ENCODE measurements at places on chromosomes 13 and 19.

DNA sequence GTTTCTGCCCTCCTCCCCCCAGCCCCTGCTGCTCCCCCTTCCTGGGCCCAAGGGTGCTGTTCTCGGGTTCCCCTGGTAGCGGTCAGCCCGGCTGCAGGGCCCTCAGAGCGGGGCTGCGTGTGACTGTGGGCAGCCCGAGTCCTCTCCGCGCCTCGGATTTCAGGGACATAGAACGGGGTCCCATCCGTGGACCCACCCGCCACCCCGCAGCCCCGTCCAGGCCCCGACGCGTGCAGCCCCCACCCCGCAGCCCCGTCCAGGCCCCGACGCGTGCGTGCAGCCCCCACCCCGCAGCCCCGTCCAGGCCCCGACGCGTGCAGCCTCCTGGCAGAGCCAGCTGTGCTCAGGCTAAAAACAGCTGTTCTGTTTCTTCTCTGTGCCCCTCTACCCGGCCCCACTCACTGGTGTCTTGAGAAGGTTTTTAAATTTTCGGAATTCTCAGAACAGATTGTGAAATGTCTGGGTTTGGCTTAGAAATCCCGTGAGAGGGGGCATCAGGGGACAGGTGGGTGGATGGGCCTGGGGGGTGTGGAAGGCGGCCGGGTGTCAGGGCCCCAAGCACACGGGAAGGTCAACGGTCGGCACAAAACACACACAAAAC is 5.5 kb upstream of the PRTN3 start:
- DNase-seq = no peak

- DNase-seq = no peak
Measured at GRCh38 chr19:18626906-18627305, 9.9 kb upstream of the KLHL26 start.

- no peak for DNase-seq
Measured at GRCh38 chr13:74218291-74218690, 84.1 kb upstream of the KLF12 start.

- no peak for DNase-seq
Measured at GRCh38 chr19:17803264-17803896, 8.4 kb downstream of the B3GNT3 start.

GRCh38 chr13:39350461-39350881 is 252.5 kb downstream of the LHFPL6 start:
- no peak for DNase-seq

GRCh38 chr19:1455336-1456120 is 5.6 kb downstream of the APC2 start:
- no peak for DNase-seq

- no peak for DNase-seq
Measured at GRCh38 chr13:52187029-52187423, 27.6 kb upstream of the NEK3 start.

DNA sequence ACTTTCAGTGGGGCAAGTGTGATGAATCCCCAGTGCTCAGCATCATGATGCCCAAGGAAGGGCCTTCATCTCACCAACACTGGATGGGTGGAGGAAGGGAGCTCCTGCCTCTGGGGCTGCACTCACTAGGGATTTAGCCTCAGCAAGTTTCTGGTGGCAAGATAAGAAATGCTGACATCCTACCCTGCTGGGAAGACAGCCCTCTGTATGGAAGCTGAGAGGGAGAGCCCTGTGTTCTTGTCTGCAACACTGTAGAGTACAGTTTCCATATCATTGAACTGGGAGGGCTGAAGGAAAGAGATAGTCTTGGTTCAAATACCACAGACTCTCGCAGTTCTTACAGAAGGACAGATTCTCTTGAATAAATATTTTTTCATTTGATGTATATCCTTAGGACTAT is 7.3 kb upstream of the ZNF460 start:
- DNase-seq = no peak

DNA sequence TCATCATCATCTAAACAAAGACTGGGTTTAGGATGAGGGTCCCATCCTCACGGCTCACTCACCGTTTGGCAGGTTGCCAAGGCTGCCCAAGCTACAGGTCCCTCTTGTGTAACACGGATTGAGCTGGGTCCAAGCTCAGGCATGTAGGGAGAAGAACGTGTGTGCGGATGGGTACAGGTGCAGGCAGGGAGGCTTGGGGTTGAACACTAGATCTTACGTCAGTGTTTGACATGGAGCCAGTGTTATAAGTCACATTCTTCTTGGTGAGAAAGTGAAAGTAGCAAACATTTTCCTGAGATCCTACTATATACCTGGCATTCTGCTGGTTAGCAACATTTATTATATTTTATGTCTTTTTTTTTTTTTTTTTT is 136.8 kb upstream of the RNF113B start:
- DNase-seq = no peak

DNA sequence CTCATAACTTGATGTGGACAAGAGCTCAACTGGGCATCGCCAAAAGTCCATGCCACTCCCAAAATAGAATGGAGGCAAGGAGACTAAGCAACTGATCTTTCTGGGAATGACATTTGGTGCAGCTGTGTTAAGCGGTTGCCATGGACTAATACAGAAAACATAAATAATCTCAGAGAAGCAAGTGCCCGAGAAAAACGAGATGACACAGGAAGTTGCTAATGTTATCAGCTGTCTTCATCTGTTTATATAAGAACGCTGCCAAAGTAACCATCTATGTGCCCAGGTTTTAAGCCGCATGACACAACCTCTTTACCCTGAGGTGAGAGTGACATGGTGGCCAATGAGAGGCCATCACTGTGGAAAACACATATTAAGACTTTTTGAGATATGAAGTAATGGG is 54.9 kb upstream of the SACS start:
- DNase-seq = no peak

DNA sequence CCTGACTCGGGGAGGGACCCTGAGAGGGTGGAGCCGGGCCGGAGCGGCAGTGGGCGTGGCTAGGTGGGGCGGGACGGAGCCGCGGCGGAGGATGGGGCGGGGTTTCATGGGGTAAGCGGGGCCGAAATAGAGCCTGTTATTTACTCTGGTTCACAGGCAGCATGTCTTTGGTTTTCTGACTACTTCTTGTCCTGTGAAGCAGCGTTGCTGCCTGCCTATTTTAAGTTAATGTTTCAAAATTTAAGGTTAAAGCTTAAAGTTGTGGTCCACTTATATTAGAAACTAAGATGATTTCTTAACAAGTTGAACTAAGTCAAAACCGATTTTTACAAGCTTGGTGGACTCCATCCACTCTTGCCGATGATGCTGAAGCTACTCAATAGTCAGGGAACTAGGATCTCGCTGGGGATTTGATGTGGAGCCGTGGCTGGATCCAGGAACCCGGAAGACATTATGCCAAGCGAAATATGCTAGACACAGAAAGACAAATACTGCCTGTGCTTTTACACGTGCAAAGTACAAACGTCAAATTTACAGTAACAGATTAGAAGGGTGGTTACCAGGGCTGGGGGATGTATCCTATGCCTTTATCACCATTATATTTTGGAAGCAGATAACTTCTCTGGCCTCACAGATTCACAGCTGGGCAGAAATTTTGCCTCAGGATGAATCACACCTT is 433 bp upstream of the ZNF616 start:
- peak; percentile 97 for DNase-seq

DNA sequence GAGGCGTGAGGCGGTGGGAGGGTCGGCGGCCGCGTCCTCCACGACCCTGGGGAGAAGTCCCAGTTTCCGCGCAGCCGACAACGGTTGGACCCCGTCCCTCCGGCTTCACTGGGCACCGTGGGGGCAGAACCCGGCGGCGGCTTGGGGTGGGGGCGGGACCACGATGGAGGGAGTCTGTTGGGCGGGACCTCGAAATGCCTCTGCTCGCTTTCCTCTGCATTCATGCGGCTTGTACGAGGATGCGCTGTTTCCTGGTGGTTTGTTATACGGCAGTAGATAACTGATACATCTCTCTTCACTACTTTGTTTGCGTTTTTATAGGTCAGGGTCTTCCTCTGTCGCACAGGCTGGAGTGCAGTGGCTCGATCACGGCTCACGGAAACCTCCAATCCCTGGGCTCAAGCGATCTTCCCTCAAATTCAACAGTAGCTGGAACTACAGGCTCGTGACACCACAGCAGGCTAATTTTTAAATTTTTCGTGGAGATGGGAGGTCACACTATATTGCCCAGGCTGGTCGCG is 24.6 kb upstream of the ZNF846 start:
- peak; percentile 41 for DNase-seq

GRCh38 chr13:113157206-113157928 is 1.1 kb upstream of the PROZ start:
- DNase-seq = no peak

DNA sequence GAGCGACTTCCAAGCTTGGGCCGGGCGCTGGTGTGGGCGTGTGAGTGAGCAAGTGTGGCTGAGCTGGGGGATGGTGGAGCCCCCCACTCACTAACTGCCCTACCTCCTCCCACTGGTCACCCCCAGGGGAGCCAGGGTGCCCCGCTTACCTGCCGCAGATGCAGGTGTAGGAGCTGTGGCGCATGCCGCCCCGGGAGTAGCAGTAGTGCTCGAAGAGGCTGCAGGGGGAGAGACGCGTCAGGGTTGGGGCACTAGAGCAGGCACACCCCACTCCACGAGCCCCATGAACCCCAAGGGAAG is 39.9 kb downstream of the CEBPG start:
- DNase-seq = no peak

DNA sequence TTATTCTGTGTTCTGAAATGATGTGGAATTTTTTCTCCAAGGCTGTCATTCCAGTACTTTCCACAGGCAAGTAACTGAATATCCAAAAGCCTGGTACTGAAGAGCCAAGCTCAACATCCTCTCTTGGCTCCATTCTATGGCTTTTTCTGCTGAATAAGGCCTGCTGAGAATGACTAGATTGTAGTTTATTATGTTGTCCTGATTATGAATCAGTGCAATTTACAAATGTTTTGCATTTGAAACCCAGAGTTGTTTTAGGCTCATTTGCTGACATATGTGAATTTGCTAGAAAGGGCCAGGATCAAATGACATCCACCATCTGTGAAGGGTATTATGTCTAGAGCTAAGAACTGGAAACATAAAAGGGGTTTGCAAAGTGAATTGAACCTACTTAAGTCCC is 596.6 kb downstream of the KCTD12 start:
- no peak for DNase-seq

GRCh38 chr19:11168568-11168967 is 13.0 kb upstream of the SPC24 start:
- no peak for DNase-seq

DNA sequence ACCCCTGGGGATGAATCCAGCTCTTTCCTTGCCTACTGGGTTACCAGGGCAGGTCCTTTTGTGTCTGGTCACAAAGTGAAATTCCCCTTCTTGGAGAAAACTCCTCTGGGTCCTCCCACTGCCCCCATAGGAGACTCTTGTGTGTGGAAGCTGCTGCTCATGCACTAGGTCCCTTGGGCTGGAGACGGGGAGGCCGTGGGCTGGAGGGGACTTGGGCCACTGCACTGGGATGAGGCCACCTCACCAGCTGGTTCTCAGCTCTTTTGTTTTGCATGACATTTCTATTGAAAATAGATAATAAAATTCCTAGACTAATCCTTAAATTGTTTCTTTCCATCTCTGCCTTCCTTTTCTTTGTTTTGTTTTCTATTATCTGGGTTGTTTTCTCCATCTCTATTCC is 62.4 kb downstream of the TEX29 start:
- no peak for DNase-seq

DNA sequence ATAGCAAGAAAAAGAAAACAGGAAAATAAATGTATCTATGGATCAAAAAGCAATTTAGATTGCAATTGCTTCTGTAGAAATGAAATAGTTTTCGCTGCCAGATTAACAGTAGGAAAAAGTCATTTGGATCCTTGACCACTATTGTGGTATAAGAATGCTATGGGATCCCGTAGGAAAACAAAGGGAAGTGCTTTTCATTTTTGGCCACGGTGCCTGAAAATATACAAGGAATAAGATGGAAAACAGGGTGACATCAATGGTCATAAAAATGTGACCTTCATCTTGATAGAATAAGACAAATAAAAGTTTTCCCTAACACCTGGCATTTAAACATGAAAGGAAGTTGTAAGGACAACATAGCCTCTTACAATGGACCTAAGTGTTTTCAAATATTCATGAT is 622.8 kb downstream of the DACH1 start:
- DNase-seq = no peak

GRCh38 chr13:96940961-96941360 is 53.3 kb downstream of the OXGR1 start:
- no peak for DNase-seq

DNA sequence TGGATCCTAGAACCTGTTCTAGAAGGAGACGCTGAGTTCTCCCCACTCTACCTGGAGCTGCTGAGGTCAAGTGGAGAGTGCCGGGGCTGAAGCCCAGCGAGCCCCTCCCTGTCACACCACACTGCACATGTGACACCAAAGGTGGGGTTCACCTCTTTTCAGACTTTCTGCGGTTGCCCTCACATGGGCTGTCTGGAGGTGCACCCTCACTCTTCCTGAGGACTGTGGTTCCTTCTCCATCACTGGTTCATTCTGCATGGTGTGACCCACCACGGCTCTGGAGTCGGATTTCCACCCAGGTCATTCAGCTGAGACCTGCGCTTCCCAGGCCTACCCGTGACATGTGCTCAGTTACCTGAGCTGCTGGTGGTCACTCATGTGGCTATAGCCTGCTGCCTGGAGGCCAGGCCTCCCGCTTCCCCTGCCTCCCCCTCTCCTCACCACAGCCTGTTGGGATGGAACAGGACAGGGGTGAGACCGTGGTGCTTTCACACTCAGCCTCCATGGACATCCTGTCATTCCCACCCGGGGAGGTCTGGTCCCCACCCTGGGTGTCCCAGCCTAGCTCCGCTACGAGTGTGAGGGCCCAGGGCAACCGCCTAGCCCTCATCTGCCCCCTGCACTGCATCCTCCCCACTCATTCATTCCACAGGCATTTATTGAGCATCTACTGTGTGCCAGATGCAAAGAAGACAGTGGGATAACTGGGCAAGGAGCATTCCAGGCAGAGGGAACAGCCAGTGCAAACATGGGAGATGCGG is 605 bp upstream of the A1BG start:
- no peak for DNase-seq

All from activated CD8-positive, alpha-beta memory T cell treated with anti-CD3 and anti-CD28 coated beads for 1 hour (primary cell).